Common myeloid progenitor, CD34-positive (primary cell): ENCODE measurements at places on chromosomes 6 and 20.

DNA sequence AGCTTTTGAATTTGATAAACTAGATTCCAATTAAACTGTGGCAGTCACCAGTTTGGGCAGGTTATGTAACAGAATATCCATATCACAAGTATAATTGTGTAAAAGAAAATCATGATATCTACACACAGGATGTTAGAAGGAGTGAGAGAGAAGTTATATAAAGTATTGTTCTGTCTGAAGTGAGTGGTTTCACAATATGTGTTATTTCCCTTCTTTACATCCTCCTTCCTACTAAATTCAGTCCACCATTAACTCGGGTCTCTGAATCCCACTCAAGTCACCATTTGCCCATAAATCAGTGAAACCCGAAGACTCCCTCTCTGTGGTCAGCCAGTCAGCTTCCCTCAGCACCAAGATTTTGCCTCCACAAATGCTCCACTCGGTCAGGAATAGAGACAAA, 796 bp downstream of the HLA-DQB1 start:
- peak overlapping the region; percentile 62 for H3K4me3 ChIP-seq
- H3K27me3 ChIP-seq, result no peaks in the 10 kb centered on the region
- H3K27ac ChIP-seq, result no peak overlapping the region
- no peaks in the 10 kb centered on the region for H3K36me3 ChIP-seq
- H3K4me1 ChIP-seq, result peaks cover 3% of the 10 kb centered on the region
- DNase-seq, result no peak

- no peak overlapping the region for H3K27ac ChIP-seq
- no peaks in the 10 kb centered on the region for H3K36me3 ChIP-seq
- H3K27me3 ChIP-seq, result no peaks in the 10 kb centered on the region
- peaks cover 20% of the 10 kb centered on the region for H3K4me1 ChIP-seq
These were observed 170.0 kb downstream of the HACE1 start for GRCh38 chr6:104689551-104690205.

DNA sequence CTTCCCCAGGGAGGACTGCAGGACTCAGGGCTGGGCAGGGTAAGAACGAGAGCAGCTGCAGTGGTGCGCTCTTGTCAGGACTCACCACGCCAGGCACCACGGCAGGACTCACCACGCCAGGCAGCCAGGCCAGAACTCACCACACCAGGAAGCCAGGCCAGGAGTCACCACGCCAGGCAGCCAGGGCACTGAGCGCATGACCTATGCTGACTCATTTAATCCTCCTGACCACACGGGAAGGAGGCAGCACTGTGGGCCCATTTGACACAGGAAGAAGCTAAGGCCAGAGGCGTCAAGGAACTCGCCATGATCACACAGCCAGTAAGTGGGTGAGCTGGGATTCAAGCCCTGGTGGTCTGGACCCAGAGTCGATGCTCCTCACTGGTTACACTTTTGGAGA, 189.3 kb downstream of the PREX1 start:
- peaks cover 37% of the 10 kb centered on the region for H3K36me3 ChIP-seq
- DNase-seq, result no peak
- H3K27me3 ChIP-seq, result no peaks in the 10 kb centered on the region
- no peaks in the 10 kb centered on the region for H3K4me1 ChIP-seq
- no peak overlapping the region for H3K4me3 ChIP-seq

- peaks cover 24% of the 10 kb centered on the region for H3K4me1 ChIP-seq
- DNase-seq, result no peak
- no peaks in the 10 kb centered on the region for H3K27me3 ChIP-seq
- no peak overlapping the region for H3K27ac ChIP-seq
- no peaks in the 10 kb centered on the region for H3K36me3 ChIP-seq
- H3K4me3 ChIP-seq, result no peak overlapping the region
These were observed 43.3 kb downstream of the CHD6 start for GRCh38 chr20:41574802-41575389.

DNA sequence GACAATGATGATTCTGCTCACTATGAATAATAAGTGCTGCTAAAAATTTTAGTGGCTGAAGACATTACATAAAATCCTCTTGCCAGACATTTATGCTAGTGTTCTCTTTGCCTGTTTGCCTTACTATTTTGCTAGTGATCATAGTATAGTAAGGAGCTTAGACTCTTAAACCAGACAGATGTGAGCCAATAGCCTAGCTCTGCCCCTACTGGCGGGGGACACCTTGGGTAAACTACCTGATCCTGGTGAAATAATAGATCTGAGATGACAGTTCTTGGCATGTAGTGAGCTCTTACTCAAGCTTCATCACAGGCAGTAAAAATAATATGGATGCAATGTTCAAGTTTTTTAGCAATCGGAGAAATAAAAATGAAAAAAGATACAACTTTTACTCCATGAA, 18.8 kb downstream of the ENPP3 start:
- H3K4me1 ChIP-seq, result no peaks in the 10 kb centered on the region
- H3K4me3 ChIP-seq, result no peak overlapping the region
- no peak for DNase-seq
- H3K36me3 ChIP-seq, result no peaks in the 10 kb centered on the region
- H3K27ac ChIP-seq, result no peak overlapping the region

DNA sequence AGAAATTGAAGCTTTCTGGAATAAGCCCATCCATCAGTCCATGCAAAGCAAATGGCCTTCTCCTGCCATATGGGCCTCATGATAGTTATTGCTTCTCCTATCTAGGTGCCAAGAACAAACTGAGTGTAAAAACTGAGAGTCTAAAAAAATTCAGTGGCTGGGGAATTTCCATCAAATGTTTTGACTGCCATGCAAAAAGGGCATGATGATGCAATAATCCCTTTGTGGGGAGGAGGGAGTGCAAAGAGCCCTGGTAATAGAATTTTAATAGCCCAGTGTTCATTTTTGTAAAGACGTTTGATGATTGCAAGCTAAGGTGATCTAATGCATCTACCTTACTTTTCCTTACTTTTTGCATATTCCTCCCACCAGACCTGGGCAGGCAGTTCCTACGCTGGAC, 683.7 kb downstream of the EPM2A start:
- H3K27me3 ChIP-seq, result no peaks in the 10 kb centered on the region
- no peak overlapping the region for H3K27ac ChIP-seq
- no peak overlapping the region for H3K4me3 ChIP-seq
- DNase-seq, result no peak
- H3K4me1 ChIP-seq, result peaks cover 5% of the 10 kb centered on the region

DNA sequence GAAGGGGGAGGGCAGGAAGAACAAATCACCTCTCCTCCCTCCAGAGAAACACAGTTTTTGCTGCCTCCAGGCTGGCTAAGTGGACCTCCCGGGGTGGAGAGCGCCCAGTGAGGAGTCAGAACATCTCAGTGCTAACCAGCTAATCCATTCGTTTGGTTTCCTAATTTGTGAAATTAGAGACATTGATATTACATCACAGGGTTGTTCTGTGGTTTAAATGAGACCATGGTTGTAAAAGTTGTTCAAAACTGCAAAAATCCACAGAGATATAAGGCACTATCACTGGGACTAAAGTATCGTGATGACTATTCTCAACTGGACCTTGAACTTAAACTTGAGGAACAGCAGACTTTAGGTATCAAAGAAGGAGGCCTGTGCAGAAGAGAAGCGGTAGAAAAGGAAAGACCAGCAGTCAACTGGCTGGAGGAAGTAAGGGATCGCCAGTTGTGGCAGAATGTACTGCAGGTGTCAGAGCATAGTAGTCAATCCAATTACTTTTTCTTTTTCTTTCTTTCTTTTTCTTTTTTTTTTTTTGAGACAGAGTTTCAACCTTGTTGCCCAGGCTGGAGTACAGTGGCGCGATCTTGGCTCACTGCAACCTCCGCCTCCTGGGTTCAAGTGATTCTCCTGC, 33.9 kb downstream of the RIPOR2 start:
- H3K4me1 ChIP-seq, result no peaks in the 10 kb centered on the region
- H3K4me3 ChIP-seq, result no peak overlapping the region
- DNase-seq, result no peak
- no peaks in the 10 kb centered on the region for H3K27me3 ChIP-seq
- peaks cover 13% of the 10 kb centered on the region for H3K36me3 ChIP-seq

- H3K27me3 ChIP-seq, result no peaks in the 10 kb centered on the region
- no peak overlapping the region for H3K27ac ChIP-seq
- peak; percentile 24 for DNase-seq
These were observed 5.3 kb upstream of the CCM2L start for GRCh38 chr20:32004963-32005362.

DNA sequence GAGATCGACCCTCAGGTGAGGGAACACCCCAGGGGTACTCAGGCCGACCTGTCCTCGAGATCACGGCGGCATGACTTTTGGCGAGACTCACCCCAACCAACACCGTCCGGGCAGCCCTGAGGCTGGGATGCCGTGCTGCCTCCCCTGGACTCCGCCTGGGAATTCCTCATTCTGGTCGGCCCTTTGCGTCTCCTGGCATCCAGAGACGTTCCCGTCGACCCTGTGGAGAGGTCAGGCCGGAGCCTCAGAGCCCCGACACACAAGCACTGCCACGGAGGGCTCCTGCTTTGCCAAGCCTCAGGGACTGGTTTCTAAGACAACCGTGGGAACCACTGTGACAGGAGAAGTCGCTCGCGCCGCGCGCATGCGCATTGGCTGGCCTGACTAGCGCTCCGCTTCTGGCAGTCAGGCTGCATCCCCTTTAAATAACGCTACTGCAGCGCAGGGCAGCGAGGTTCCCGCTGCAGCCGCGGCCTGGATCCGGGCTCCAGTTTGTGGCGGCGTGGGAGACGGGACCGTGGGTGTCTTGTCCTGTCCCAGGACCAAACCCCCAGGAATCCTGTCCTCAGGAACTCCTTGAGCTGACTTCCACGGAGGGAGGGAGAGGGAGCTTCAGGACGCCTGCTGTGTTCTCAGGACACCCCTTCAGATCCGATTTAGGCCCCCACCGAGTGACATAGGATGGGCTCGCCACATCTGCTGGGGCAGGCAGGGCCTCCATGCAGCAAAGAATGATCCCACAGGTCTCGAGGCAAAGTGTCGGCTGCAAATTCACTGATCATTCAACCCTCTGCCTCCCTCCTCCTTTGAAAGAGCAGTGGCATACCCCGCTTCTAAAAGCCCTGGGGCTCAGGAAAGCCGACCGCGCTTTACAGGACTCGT, 163.2 kb upstream of the ZNF337 start:
- H3K36me3 ChIP-seq, result no peaks in the 10 kb centered on the region
- DNase-seq, result peak; percentile 87
- H3K4me3 ChIP-seq, result no peak overlapping the region
- peaks cover 17% of the 10 kb centered on the region for H3K27me3 ChIP-seq
- H3K4me1 ChIP-seq, result peaks cover 30% of the 10 kb centered on the region
- H3K27ac ChIP-seq, result no peak overlapping the region

GRCh38 chr20:34983995-34984735, 28.5 kb downstream of the MYH7B start:
- H3K27me3 ChIP-seq, result peaks cover 18% of the 10 kb centered on the region
- no peak for DNase-seq
- no peak overlapping the region for H3K4me3 ChIP-seq
- no peak overlapping the region for H3K27ac ChIP-seq
- H3K4me1 ChIP-seq, result no peaks in the 10 kb centered on the region
- H3K36me3 ChIP-seq, result no peaks in the 10 kb centered on the region

- no peak overlapping the region for H3K4me3 ChIP-seq
- peaks cover 55% of the 10 kb centered on the region for H3K27me3 ChIP-seq
- DNase-seq, result peak; percentile 43
- H3K4me1 ChIP-seq, result peaks cover 40% of the 10 kb centered on the region
- H3K36me3 ChIP-seq, result no peaks in the 10 kb centered on the region
These were observed 10.2 kb upstream of the FOXF2 start for GRCh38 chr6:1379017-1379787.

DNA sequence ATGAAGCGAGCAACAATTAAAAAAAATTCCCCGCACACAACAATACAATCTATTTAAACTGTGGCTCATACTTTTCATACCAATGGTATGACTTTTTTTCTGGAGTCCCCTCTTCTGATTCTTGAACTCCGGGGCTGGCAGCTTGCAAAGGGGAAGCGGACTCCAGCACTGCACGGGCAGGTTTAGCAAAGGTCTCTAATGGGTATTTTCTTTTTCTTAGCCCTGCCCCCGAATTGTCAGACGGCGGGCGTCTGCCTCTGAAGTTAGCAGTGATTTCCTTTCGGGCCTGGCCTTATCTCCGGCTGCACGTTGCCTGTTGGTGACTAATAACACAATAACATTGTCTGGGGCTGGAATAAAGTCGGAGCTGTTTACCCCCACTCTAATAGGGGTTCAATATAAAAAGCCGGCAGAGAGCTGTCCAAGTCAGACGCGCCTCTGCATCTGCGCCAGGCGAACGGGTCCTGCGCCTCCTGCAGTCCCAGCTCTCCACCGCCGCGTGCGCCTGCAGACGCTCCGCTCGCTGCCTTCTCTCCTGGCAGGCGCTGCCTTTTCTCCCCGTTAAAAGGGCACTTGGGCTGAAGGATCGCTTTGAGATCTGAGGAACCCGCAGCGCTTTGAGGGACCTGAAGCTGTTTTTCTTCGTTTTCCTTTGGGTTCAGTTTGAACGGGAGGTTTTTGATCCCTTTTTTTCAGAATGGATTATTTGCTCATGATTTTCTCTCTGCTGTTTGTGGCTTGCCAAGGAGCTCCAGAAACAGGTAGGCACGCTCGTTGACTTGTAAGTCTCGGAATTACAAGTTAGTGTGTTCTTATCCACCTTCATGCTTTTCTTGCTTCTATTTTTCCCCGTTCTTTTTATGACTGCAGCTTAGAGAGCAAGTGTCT, at the start of gene EDN1:
TSS of gene EDN1 (plus strand) at position 429 of the 888 bp plus-strand sequence. CDS start at position 698, 269 bp downstream.
- H3K4me1 ChIP-seq, result peaks cover 43% of the 10 kb centered on the region

DNA sequence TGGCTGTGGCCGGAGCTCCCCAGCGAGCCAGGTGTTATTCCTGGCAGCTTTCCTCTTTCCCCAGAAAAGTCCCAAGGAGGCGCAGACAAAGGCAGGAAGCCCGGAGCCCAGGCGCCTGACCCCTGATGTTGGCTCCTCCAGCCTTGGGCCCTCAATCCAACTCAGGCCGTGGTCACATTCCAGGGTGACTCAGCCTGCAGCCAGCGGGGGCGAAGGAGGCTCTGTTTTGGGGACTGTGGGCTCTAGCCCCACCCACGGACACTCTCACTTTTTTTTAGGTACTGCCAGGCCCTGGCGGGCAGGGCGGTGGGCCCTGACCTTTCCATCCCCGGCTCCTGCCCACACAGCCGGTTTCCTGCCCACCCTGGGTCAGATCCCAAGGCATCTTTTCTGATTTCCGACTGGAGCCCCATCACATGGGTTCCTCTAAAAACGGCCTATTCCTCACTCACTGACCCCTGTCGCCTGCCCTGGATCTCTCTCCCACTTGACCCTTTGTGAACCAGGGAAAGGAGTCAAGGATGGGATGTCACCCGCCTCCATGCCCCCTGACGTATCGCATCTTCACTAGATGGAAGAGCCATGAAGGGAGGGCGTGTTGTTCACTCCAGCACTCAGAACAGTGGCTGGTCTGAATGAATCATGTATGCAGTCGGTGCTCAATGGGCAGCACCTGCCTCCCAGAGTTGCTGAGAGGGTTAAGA, 5.5 kb downstream of the PTGIS start:
- DNase-seq, result no peak
- H3K36me3 ChIP-seq, result no peaks in the 10 kb centered on the region
- H3K27ac ChIP-seq, result no peak overlapping the region
- H3K4me1 ChIP-seq, result peaks cover under 1% of the 10 kb centered on the region
- H3K27me3 ChIP-seq, result peaks cover 9% of the 10 kb centered on the region

DNA sequence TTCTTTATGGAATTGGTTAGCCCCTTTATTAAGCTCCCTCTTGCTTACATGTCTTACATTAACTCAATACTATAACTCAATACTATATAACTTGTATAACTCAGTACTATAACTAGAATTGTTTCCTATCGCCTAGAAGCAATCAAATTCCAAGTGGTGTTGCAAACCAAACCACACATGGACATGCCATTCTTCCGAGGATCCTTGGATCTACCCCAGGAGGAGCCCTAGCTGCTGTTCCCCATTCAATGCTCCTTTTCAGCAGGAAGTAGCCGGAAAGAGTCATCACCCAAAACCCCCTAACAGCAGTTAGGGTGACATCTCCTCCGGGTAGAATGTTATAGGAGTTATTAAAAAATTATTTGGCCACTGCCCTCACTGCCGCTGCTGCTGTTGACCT, 40.5 kb downstream of the PLN start:
- no peak for DNase-seq
- no peak overlapping the region for H3K27ac ChIP-seq
- no peak overlapping the region for H3K4me3 ChIP-seq
- no peaks in the 10 kb centered on the region for H3K27me3 ChIP-seq
